Smooth muscle cell of trachea (primary cell): ENCODE measurements at places on chromosomes 6 and 20. TPM values are rescaled to one million over a fixed set of nuclear protein-coding genes. Genes with fewer than 3 reads are reported as not detected.

Gene MUCL3
- total RNA-seq: not detected in 2 replicates

Gene LPA
- total RNA-seq: not detected in 2 replicates

Gene ROS1
- total RNA-seq: not detected in 2 replicates

Gene GHRH
- not detected in 2 replicates for total RNA-seq

Gene PEX7
- 12.7 and 18.2 TPM in 2 replicates for total RNA-seq

Gene POU5F1
- 0.33 TPM in 1 of 2 replicates, not detected in the other for total RNA-seq

Gene SAPCD1
- total RNA-seq: 1.3 and 1.9 TPM in 2 replicates

Gene PREP
- 18.7 and 25.3 TPM in 2 replicates for total RNA-seq

Gene PRL
- not detected in 2 replicates for total RNA-seq

Gene SLC12A5
- 0.17 TPM in 1 of 2 replicates, not detected in the other for total RNA-seq

Gene COX4I2
- not detected in 2 replicates for total RNA-seq

Gene GFOD1
- 7.6 and 9.3 TPM in 2 replicates for total RNA-seq

Gene FRMD1
- not detected in 2 replicates for total RNA-seq

Gene KCNK5
- not detected in 2 replicates for total RNA-seq

Gene KIAA1755
- total RNA-seq: 4.1 and 4.3 TPM in 2 replicates

Gene IL17A
- not detected in 2 replicates for total RNA-seq

Gene PPP1R3G
- 3.3 and 6.8 TPM in 2 replicates for total RNA-seq

Gene DAAM2
- 5.8 and 7.4 TPM in 2 replicates for total RNA-seq

Gene BTNL2
- total RNA-seq: not detected in 2 replicates

Gene PROKR2
- not detected in 2 replicates for total RNA-seq

Gene ERVFRD-1
- total RNA-seq: not detected in 2 replicates

Gene ULBP1
- 0.44 and 0.50 TPM in 2 replicates for total RNA-seq

Gene UFL1
- total RNA-seq: 27.3 and 41.2 TPM in 2 replicates

Gene HCRTR2
- not detected in 2 replicates for total RNA-seq

Gene PSORS1C1
- 0.29 and 0.99 TPM in 2 replicates for total RNA-seq

Gene RAD21L1
- under 0.01 TPM in 1 of 2 replicates, not detected in the other for total RNA-seq

Gene HLA-A
- 281 and 453 TPM in 2 replicates for total RNA-seq

Gene SLC16A10
- not detected in 2 replicates for total RNA-seq

Gene HLA-DQB1
- not detected in 2 replicates for total RNA-seq

Gene TAAR2
- total RNA-seq: not detected in 2 replicates

Gene PTGIS
- 56.0 and 255 TPM in 2 replicates for total RNA-seq

Gene KIF25
- not detected in 2 replicates for total RNA-seq

Gene PI3
- not detected in 2 replicates for total RNA-seq

Gene TP53TG5
- total RNA-seq: 0.50 TPM in 1 of 2 replicates, not detected in the other

Gene EMILIN3
- under 0.01 and 0.29 TPM in 2 replicates for total RNA-seq

Gene VGLL2
- total RNA-seq: not detected in 2 replicates

Gene CFAP206
- 0.44 and 0.50 TPM in 2 replicates for total RNA-seq

Gene RAB32
- 119 and 125 TPM in 2 replicates for total RNA-seq

Gene C6orf163
- 2.2 and 2.5 TPM in 2 replicates for total RNA-seq

Gene GLP1R
- not detected in 2 replicates for total RNA-seq

Gene C20orf204
- total RNA-seq: 0.99 and 1.3 TPM in 2 replicates

Gene CRISP2
- not detected in 2 replicates for total RNA-seq

Gene PHF20
- total RNA-seq: 37.8 and 54.6 TPM in 2 replicates

Gene NMBR
- not detected in 2 replicates for total RNA-seq

Gene THBD
- total RNA-seq: 27.3 and 37.7 TPM in 2 replicates

Gene UQCC2
- total RNA-seq: 12.7 and 27.5 TPM in 2 replicates

Gene ANKRD6
- total RNA-seq: 1.8 and 2.2 TPM in 2 replicates

Gene DYNLT2
- 0.99 and 1.5 TPM in 2 replicates for total RNA-seq

Gene DEF6
- total RNA-seq: 0.50 and 0.87 TPM in 2 replicates

Gene CD93
- total RNA-seq: 1.0 TPM in 1 of 2 replicates, not detected in the other

Gene GRIK2
- total RNA-seq: 0.58 TPM in 1 of 2 replicates, not detected in the other

Gene HLA-DQA1
- total RNA-seq: not detected in 2 replicates

Gene WFDC10B
- total RNA-seq: not detected in 2 replicates

Gene PREX1
- 16.9 and 34.9 TPM in 2 replicates for total RNA-seq
